Upper lobe of right lung (tissue), 1 donor: ENCODE measurements at places on chromosomes 11 and 22. TPM values are rescaled to one million over a fixed set of nuclear protein-coding genes. Genes with fewer than 3 reads are reported as not detected.

DNA sequence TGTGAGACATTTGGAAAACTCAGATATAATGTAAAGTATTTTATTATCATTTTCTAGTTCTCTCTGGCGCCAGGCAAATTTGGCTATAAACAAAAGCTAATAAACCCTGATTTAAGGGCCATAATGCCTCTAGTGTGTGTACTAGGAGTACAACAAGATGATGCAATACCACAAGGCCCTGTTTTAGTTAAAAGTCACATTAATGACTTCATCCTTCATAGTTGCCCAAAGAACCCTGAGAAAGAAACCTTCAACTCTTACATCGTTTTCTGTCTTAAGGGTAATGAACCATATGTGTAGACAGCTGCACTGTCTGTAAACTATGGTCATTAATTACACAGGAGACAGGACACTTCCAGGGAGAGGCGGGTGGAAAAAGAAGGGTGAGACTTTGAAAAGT, 538.4 kb downstream of the FAM181B start:
- no peak for DNase-seq

GRCh38 chr11:120060512-120060911, 77.4 kb downstream of the TRIM29 start:
- no peak for DNase-seq

GRCh38 chr22:19764636-19765476, 4.3 kb downstream of the TBX1 start:
- DNase-seq: no peak

The FCHSD2 gene
- 71.2 TPM for total RNA-seq

- no peak for DNase-seq
Observed at GRCh38 chr11:29087200-29087812, 929.5 kb downstream of the KCNA4 start.

The KRTAP5-1 gene
- total RNA-seq: not detected

The A4GALT gene
- 25.7 TPM for total RNA-seq

- DNase-seq: no peak
Observed at GRCh38 chr11:131904756-131905155, 534.3 kb downstream of the NTM start.

- DNase-seq: no peak
Observed at GRCh38 chr11:91792779-91793262, 431.8 kb upstream of the FAT3 start.

GRCh38 chr22:30422481-30423300, 2.9 kb upstream of the MTFP1 start:
- peak; percentile 80 for DNase-seq

The CASP5 gene
- 1.9 TPM for total RNA-seq

The MIOX gene
- not detected for total RNA-seq

DNA sequence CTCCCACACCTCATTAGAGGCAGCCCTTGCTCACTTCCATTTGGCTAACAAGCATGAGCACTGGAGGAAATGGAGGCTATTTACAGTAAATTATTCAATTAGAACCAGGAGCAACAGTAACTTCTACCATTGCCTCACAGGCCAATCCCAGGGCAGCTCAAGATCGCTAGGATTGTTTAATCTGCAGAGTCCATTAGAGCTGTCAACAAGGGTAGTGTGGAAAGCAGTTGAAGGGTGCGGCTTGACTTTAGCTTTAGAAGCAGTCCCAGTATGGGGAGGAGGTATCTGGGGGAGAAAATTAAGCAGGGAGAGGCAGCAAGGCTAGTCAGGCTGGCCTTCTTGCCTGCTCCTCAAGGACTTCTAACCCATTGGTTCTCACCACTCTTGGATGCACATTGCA, 38.3 kb upstream of the CYP2R1 start:
- no peak for DNase-seq

The ZP1 gene
- total RNA-seq: not detected

The MMP8 gene
- total RNA-seq: not detected

The BDNF gene
- total RNA-seq: 4.3 TPM

The PGM2L1 gene
- total RNA-seq: 5.1 TPM

The CDON gene
- 13.3 TPM for total RNA-seq

The HTR3A gene
- total RNA-seq: not detected

DNA sequence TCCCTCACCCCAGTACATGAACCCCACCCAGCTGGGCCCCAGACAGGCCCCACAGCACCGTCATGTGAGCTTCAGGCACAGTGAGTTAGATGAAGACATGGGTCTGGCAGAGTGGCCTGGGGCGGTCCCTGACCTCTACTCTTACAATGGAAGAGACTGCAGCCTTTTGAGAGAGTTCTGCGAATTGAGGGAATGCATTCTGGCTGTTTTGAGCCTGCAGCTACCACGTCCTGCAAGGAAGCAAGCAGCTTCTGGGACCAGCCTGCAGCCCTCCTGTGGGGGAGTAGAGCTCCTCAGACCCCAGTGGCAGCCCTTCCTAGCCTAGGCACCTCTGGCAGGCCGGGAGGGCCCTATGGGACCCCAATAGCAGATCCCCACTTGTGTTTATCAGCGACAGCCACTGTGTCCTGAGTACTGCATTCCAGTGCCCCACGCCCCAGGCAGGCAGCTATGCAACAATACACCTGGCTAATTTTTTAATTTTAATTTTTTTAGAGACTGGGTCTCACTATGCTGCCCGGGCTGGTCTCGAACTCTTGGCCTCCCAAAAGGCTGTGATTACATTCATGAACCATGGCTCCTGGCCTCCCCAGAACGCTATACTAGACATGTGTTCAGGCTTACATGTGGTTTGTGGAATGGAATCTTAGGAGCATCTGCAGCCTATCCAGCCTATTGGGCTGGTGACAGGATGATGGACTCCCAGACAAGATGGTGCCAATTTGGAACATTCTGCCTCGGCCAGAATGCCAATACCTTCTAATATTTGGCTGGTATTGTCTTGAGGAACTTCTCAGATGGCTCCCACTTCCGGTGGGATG, 717 bp upstream of the SLC7A4 start:
- no peak for DNase-seq

DNA sequence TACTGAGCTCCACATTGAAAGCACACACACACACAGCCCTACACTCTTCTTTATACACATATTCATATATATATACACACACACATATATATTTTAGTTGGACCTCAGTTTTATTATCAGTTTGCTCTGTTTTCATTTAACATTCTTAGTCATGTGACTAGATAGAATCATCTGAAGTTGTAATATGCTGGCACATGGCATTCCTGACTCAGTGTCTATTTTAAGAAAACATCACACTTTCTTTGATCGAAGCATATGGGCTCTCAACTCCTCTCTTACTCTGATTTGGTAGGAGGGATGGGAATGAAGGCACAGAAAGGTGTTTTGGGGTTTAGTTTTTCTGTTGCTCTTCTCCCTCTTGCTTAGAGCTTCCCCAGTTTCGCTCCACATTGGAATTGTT, 24.8 kb downstream of the AMOTL1 start:
- no peak for DNase-seq

GRCh38 chr22:36816636-36817524, at the start of gene PVALB:
PVALB (minus strand) TSS chr22:36817035; CDS start chr22:36817005, 30 bp downstream.
- no peak for DNase-seq

DNA sequence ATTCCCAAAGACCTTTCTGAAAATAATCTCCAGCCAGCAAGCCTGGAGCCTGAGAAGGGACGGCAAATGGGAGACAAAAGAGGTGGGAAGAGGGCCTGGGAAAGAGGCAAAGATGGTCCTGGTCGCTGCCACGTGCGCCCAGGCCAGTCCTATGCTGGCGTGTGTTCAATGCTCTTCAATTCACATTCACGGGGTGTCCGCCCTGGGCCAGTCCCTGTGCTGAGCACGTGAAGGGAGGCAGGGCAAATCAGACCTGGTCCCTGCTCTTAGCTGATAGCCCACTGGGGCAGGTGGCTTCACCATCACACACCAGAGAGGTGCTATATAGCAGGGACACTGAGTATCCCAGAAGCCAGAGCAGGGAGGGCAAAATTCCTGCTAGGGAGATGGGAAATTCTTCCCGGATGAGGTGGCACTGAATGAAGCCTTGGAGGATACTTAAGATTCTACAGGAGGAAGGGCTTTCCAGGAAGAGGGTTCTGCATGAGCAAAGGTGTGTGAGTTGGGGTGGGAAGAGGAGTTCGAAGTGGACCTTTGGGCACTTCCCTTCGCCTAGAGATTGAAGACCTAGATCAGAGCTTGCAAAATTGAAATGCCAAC, 148.2 kb downstream of the CHST1 start:
- DNase-seq: no peak

DNA sequence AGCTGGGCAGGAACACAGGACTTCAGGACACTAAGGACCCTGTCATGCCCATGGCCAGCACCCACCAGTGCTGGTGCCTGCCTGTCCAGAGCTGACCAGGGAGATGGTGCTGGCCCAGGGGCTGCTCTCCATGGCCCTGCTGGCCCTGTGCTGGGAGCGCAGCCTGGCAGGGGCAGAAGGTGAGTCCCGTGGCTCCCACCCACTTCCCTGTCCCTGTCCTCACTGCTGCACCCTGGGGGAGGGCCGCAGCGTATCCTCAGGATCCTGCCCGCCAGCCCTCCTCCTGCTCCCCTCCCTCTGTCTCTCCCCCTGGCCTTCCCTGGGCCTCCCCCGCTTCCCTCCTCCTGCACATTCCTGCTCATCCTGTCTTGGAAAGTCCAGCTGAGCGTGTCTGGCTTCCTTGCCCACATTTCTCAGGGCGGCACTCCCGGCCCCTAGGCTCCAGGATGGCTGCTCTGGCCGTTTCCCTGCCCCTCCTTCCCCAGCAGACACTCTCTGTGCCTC, 8.7 kb downstream of the CSF2RB start:
- no peak for DNase-seq

DNA sequence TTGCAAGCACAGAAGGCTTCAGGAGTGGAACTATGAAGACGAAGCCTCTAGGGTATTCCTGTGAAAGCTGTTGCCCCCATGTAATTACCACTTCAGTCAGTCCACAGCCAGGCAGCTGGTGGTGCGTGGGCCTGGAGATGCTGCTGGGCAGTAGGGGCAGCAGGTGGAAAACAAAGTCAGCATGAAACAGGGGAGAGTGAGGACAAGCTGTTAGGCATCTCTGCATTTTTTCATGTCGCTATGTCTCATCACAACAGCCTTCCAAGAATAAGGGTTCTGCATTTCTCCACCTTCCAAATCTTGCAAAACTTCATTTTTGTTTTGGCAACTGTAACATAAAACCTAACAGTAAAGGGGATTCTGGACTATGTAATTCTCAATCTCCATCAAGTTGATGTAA, 757.5 kb downstream of the NELL1 start:
- DNase-seq: no peak

DNA sequence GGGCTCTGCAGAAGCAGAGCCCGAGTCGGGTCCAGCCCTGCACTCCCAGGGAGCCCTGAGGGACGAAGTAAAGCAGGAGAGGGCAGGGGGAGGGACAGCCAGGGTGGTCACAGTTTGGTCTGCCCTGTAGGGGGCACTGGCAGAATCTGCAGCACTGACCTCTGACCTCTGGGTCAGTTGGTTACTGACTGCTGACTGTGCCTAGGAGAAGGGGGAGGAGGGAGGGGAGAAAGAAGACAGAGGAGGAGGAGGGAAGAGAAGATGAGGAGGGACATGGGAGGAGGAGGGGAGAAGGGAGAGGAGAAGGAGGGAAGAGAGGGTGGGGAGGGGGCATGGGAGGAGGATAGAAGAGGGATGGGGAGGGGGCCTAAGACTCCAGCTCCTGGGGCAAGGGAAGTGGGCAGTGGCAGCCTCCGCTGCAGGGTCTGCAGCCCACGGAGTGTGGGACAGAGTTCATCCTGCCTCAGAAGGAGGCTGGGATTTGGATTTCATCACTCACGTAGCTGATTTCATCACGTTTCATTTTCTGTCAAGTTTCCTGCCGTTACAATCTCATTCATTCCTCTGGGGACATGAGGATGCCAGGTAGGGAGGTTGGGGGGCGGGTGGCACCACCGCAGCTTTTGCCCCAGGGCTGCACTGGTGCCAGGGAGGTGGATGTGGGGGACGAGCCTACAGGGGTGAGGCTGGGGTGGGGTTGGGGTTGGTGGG, 55.2 kb downstream of the FLRT1 start:
- DNase-seq: no peak

The KCNQ1 gene
- 52.9 TPM for total RNA-seq

GRCh38 chr11:132114185-132114584, 743.8 kb downstream of the NTM start:
- DNase-seq: no peak

The NLRP14 gene
- not detected for total RNA-seq

- DNase-seq: no peak
Observed at GRCh38 chr11:19163617-19164016, 38.2 kb downstream of the CSRP3 start.

DNA sequence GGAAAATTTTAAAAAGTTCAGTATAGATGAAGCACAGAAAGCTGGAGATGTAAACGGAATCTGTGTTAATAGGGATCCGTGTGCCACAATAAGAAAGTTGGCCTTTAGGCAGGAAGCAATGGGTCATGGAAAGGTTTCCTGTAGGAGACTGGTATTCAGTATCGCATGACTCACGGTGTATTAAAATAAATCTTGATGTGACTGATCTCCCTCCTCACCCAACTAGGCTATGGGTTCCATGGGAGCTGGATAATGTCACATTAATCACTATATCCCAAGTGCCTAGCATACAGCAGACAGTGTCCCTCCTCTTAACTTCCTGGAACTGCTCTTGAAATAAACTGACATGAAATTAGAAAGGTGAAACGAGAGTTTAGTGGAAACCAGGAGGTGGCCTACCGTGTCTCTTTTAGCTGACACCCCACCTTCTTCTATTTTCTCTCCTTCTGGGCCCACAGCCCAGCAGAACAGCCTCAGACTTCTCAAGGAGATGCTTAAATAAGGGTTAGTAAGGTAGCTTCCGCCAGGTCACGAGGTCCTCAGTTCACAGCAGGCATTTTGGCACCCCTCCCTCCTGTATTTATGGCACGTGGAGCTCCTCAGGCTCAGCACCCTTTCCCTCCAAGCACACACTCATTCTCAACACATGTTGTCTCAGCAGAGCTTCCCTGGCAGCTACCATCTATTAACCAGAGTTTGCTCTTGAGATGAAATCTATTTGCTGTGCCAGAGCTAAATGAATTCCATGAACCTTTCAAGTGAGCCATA, 118.8 kb downstream of the NXPE2 start:
- DNase-seq: no peak

The SCGB1D2 gene
- not detected for total RNA-seq
